Upper lobe of left lung (tissue), 6 donors: ENCODE measurements at places on chromosomes 13 and 19. TPM values are rescaled to one million over a fixed set of nuclear protein-coding genes. Genes with fewer than 3 reads are reported as not detected.

Gene ABHD8
- 23.0 TPM for total RNA-seq

Gene GPR180
- 1.6 TPM for total RNA-seq

GRCh38 chr19:17234911-17235299 lies 8.9 kb downstream of the OCEL1 start:
- no peaks in the 10 kb centered on the region for H3K27me3 ChIP-seq
- DNase-seq = peak; percentile 91
- peaks cover 28% of the 10 kb centered on the region for H3K36me3 ChIP-seq
- peak overlapping the region; percentile 50 for H3K4me3 ChIP-seq
- peaks cover 28% of the 10 kb centered on the region for H3K4me1 ChIP-seq
- H3K27ac ChIP-seq = peak overlapping the region; percentile 32

DNA sequence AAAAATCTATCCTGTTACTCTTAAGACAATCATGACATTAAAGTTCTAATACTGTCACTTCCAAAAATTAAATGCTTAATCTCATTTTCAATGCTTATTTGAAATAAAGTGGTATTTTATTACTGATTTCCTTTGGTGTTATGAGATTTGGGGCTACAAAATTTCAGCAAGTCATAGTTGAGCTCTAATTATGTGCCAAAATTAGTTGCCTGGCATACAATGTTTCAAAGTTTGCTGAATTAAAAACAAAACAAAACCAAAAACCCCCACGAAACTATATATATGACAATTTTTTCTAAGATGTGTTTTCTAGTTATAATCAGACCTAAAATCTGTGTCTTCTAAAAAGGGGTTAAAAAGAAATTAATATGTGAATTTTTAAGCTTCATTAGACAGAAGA lies 62.2 kb downstream of the KCNRG start:
- no peak overlapping the region for H3K27ac ChIP-seq
- H3K4me3 ChIP-seq = no peak overlapping the region
- DNase-seq = no peak

DNA sequence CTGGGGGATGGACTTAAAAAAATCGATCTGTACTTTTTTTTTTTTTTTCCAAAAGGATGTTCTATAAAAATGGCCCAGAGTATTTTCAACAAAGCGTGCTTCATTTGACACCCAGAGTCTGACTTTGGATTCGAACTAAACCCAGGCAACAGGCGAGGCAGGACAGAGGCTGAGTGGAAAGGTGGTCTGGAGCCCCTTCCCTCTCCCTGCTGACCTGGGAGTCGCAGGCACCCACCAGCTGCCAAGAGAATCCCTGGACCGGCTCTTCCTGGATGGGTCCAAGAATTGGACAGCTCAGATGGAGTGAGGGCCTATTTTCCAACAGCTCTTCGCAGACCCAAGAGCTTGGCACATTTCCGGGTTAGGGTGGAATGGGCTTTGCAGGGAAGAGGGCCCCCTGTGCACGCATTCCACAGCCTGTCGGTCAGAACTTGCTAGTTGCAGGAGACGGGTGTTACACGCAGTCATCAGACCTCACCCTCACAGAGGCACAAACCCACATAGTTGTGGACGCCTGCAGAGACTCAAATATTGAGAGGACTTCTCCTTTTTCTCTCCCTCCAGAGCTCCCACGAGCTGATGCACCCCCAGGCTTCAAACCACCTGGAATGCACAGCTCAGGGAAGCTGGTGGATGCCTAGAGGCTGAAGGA lies 15.2 kb downstream of the KCTD15 start:
- H3K4me3 ChIP-seq = no peak overlapping the region
- no peaks in the 10 kb centered on the region for H3K27me3 ChIP-seq
- DNase-seq = no peak
- peaks cover 26% of the 10 kb centered on the region for H3K4me1 ChIP-seq
- no peak overlapping the region for H3K27ac ChIP-seq

DNA sequence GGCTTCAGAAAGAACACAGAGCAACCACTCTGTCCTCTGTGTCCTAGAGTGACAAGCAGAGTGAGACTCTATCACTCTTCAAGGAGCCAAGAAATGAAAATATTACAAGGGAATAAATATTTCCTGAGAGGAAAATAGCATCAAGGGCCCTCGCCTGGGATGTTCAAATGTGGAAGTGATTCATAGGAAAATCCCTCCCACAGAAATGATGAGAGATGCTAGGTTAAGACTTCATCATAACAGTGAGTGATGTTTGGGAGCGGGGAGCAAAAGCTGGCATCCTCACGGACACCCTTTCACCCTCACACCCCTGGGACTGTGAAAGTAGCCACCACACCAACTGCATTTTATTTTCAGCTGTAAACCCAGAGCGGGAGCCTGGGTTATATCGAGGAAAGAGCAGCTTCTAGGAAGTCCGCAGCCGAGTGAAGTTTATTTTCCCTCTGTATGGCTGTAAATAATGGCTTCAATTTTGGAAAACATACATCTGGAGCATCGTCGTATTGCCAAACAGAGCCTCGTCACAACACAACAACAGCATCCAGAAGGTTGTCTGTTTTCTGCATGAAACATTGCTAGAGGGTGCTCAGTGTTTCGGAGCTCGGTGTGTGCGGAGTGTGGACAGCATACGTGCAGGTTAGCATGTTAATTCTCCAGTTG lies 54.8 kb downstream of the DLEU7 start:
- no peaks in the 10 kb centered on the region for H3K36me3 ChIP-seq
- DNase-seq = no peak
- no peak overlapping the region for H3K27ac ChIP-seq
- no peak overlapping the region for H3K4me3 ChIP-seq
- H3K4me1 ChIP-seq = no peaks in the 10 kb centered on the region

- H3K4me3 ChIP-seq = no peak overlapping the region
- no peaks in the 10 kb centered on the region for H3K36me3 ChIP-seq
- no peaks in the 10 kb centered on the region for H3K27me3 ChIP-seq
- H3K27ac ChIP-seq = peak overlapping the region; percentile 93
- H3K4me1 ChIP-seq = peaks cover 100% of the 10 kb centered on the region
- DNase-seq = no peak
Measured at GRCh38 chr19:38682872-38683392, 35.5 kb downstream of the ACTN4 start.

Gene PODNL1
- 3.1 TPM for total RNA-seq

Gene PPP6R1
- 49.0 TPM for total RNA-seq

- H3K27me3 ChIP-seq = no peaks in the 10 kb centered on the region
- H3K4me1 ChIP-seq = peaks cover 12% of the 10 kb centered on the region
- no peak overlapping the region for H3K27ac ChIP-seq
- no peak overlapping the region for H3K4me3 ChIP-seq
- H3K36me3 ChIP-seq = no peaks in the 10 kb centered on the region
Measured at GRCh38 chr19:11882606-11883005, 5.0 kb upstream of the ZNF69 start.

Gene ASF1B
- 1.3 TPM for total RNA-seq

- H3K27ac ChIP-seq = no peak overlapping the region
- H3K27me3 ChIP-seq = peaks cover 11% of the 10 kb centered on the region
- H3K4me3 ChIP-seq = peak overlapping the region; percentile 52
- no peaks in the 10 kb centered on the region for H3K36me3 ChIP-seq
- peaks cover 14% of the 10 kb centered on the region for H3K4me1 ChIP-seq
- DNase-seq = peak; percentile 94
Measured at GRCh38 chr19:19224852-19225494, 13.2 kb downstream of the NCAN start.

Gene SIRT2
- total RNA-seq = 45.2 TPM

GRCh38 chr13:39536906-39537305 lies 66.1 kb downstream of the LHFPL6 start:
- H3K36me3 ChIP-seq = no peaks in the 10 kb centered on the region
- no peak overlapping the region for H3K4me3 ChIP-seq
- DNase-seq = no peak
- no peak overlapping the region for H3K27ac ChIP-seq
- H3K27me3 ChIP-seq = no peaks in the 10 kb centered on the region

- no peaks in the 10 kb centered on the region for H3K36me3 ChIP-seq
- H3K27ac ChIP-seq = no peak overlapping the region
- H3K4me1 ChIP-seq = no peaks in the 10 kb centered on the region
- no peak overlapping the region for H3K4me3 ChIP-seq
Measured at GRCh38 chr19:30647891-30648720, 275.9 kb downstream of the ZNF536 start.

Gene PSG11
- not detected for total RNA-seq

GRCh38 chr19:50213925-50214324 lies 10.5 kb downstream of the MYH14 start:
- H3K27ac ChIP-seq = peak overlapping the region; percentile 85
- H3K4me1 ChIP-seq = peaks cover 13% of the 10 kb centered on the region
- no peak overlapping the region for H3K4me3 ChIP-seq
- H3K36me3 ChIP-seq = no peaks in the 10 kb centered on the region

DNA sequence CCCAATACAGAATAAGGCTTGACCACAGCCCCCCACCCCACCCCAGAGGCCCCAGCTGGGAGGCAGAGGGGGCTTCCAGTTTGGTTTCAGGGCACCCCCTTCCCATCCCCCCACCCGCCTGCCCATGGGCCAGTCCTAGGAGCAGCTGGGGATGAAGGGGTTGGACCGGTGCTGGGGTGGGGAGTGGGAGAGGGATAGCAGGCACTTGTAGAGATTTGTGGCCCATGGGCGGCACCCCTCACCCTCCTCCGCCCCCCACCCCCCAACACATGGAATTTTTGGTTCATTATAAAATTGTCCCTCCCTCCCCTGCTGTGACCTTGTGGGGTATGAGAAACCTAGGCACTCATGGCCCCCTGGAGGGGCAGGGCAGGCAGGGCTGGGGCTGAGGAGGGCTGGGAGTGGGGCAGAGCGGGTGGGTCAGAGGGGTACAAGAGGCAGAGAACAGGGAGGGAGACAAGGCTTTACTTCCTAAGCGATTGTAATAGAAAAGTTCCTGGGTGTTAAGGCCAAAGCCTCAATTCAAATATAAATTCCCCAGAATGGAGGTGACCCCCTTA lies 5.3 kb upstream of the GSK3A start:
- H3K27ac ChIP-seq = peak overlapping the region; percentile 34
- DNase-seq = no peak
- no peak overlapping the region for H3K4me3 ChIP-seq
- H3K4me1 ChIP-seq = peaks cover 64% of the 10 kb centered on the region

DNA sequence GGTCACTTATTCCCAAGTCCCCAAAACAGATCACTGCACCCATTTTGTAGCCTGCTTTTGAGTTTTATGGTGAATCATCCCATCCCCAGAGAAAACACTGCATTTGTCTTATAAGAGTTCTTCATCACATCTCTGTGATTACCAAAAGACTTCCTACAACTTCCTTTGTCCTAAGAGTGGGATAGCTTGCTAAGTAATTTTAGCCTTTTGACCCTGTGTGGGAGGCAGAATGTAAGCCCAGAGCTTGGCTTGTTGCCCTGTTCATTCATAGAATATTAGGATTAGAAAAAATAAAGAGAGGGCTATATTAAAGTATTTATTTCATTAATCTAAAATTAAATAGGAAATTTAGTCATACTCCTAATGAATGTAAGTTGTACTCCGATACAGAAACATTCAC lies 213.3 kb downstream of the MZT1 start:
- H3K4me1 ChIP-seq = no peaks in the 10 kb centered on the region
- H3K27me3 ChIP-seq = no peaks in the 10 kb centered on the region
- no peak for DNase-seq
- H3K4me3 ChIP-seq = no peak overlapping the region

Gene COL4A2
- 224 TPM for total RNA-seq

GRCh38 chr19:23571175-23571574 lies 115.8 kb downstream of the ZNF675 start:
- DNase-seq = no peak
- H3K36me3 ChIP-seq = no peaks in the 10 kb centered on the region
- no peaks in the 10 kb centered on the region for H3K27me3 ChIP-seq
- no peak overlapping the region for H3K4me3 ChIP-seq
- no peak overlapping the region for H3K27ac ChIP-seq

DNA sequence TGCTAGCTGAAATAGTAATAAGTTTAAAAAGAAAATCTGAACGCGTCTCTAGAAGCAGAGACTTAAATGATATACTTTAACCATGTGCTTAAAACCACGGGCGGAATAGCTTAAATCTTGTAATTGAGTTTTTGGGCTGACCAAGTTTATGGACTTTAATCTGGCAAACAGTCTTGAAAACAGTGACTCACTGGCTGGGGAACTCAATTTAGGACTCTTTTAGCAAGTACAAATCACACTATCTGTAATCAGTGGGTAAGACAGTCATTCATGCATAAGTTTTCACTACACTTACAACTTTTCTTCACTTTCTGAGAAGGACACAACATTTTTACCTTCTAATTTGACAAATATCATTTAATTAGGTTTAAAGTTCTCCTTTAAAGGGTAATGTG lies 26.8 kb downstream of the ZNF627 start:
- no peak overlapping the region for H3K4me3 ChIP-seq
- H3K4me1 ChIP-seq = peaks cover 12% of the 10 kb centered on the region
- DNase-seq = no peak
- H3K27ac ChIP-seq = no peak overlapping the region
- H3K36me3 ChIP-seq = no peaks in the 10 kb centered on the region

GRCh38 chr13:111219950-111220349 lies 100.5 kb upstream of the TEX29 start:
- no peak overlapping the region for H3K27ac ChIP-seq
- H3K27me3 ChIP-seq = no peaks in the 10 kb centered on the region
- H3K4me1 ChIP-seq = peaks cover 16% of the 10 kb centered on the region
- DNase-seq = peak; percentile 56
- H3K36me3 ChIP-seq = no peaks in the 10 kb centered on the region
- no peak overlapping the region for H3K4me3 ChIP-seq

DNA sequence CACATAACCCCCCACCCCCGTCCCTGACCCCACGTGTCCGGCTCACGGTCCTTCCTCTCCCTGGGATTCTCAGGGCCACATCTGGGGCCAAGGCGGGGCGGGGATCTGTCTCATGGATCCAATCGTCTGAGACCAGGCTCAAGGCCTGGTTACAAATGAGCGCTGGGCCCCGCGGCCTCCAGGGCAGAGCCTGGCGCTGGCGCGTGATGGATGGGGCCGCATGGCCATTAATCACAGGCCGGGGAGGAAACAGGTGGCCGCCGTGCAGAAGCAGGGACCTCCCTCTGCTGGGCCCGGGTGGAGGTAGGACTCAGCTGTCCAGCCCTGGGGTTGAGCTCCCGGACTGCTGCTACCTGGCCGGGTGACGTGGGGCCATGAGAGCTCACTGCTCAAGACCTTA lies 5.8 kb upstream of the TLE5 start:
- H3K27ac ChIP-seq = no peak overlapping the region
- no peak overlapping the region for H3K4me3 ChIP-seq
- H3K27me3 ChIP-seq = no peaks in the 10 kb centered on the region
- H3K4me1 ChIP-seq = peaks cover 24% of the 10 kb centered on the region

Gene DCT
- total RNA-seq = not detected

GRCh38 chr19:57350877-57351805 lies at the start of gene ZNF304:
TSS of gene ZNF304 (plus strand) at chr19:57351271. CDS start at chr19:57351665, 394 bp downstream.
- H3K27me3 ChIP-seq = no peaks in the 10 kb centered on the region
- H3K27ac ChIP-seq = peak within 1 kb of the TSS; percentile 83
- H3K4me3 ChIP-seq = peak within 1 kb of the TSS; percentile 79
- peaks cover 23% of the 10 kb centered on the region for H3K4me1 ChIP-seq
- H3K36me3 ChIP-seq = peaks cover 19% of the 10 kb centered on the region
- DNase-seq = peak; percentile 75

Gene KCNRG
- 1.9 TPM for total RNA-seq

Gene FPR1
- 24.4 TPM for total RNA-seq
